Muscle of leg (tissue), 16 donors: ENCODE measurements at places on chromosomes 3 and 15.

DNA sequence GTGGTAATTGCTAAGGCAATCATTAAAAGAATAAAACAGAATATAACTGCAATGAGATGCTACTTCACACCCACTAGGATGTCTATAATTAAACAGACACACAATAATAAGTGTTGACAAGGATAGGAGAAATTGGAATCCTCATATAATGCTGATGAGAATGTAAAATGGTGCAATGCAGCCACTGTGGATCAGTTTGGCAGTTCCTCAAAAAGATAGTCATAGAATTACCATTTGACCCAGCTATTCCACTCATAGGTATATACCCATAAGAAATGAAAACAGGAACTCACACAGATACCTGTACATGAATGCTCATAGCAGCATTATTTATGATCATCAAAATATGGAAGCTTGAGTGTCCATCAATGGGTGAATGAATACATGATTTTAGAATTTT lies 9.6 kb upstream of the RNF111 start:
- no peak for DNase-seq

- DNase-seq: peak; percentile 86
Observed at GRCh38 chr3:136929977-136930670, 27.7 kb upstream of the IL20RB start.

- no peak for DNase-seq
Observed at GRCh38 chr3:177438596-177439220, 241.4 kb upstream of the TBL1XR1 start.

GRCh38 chr15:63319065-63319464 lies 41.7 kb downstream of the APH1B start:
- DNase-seq: no peak

- peak; percentile 75 for DNase-seq
Observed at GRCh38 chr3:73586190-73586589, 38.6 kb downstream of the PDZRN3 start.

DNA sequence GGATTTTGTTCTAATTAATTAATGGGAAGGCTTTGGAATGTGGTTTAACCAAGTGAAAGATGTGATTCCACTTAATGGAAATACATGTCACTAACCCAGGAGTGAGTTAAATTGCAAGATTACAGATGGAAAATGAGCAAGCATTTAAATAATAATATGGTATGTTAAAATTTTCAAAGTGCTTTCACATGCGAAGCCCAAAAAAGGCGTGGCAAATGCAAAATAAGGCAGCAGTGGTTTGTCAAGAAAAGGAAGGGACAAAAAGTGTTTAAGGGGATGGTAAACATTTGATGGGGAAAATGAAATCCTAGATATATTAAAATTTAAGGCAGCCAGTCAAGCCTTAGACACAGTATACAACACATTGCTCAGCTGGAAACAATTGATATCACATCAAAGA lies 2.9 kb downstream of the TICRR start:
- no peak for DNase-seq

- DNase-seq: no peak
Observed at GRCh38 chr3:166060789-166061479, 223.7 kb upstream of the BCHE start.

- no peak for DNase-seq
Observed at GRCh38 chr3:31676556-31676955, 143.8 kb downstream of the STT3B start.
